GF-D8 (cell line): ENCODE measurements at places on chromosomes 3 and 15.
A peak's percentile ranks its signal among the peaks of the same experiment; 100 is the strongest.

GRCh38 chr3:133374708-133375402 lies 25.0 kb upstream of the BFSP2 start:
- no peak for DNase-seq

DNA sequence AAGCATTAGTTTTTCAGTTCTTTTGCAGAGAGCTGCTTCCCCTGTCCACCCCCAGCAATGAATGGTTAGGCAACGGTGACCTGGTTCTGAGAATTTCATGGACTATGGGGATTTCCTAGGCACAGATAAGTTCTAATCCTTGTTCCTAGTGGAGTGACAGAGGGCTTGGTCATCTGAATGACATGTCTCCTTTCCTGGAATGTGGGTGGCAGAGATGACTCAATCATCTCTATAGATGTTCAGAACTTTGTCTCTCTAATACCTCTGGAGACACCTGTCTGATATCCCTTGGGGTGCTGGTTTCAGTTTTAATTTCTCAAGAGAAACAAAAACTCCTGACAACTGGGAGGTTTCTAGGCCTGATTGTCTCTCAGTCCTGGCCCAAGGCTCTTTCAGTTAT lies 10.4 kb downstream of the PLA2G4E start:
- no peak for DNase-seq

GRCh38 chr15:70094690-70095311 lies 2.9 kb downstream of the TLE3 start:
- DNase-seq = no peak

GRCh38 chr3:100761211-100761942 lies 52.1 kb downstream of the TFG start:
- no peak for DNase-seq

GRCh38 chr3:184002469-184002868 lies 15.2 kb downstream of the ABCC5 start:
- no peak for DNase-seq

GRCh38 chr3:58751235-58751634 lies 84.7 kb upstream of the FAM3D start:
- DNase-seq = no peak

DNA sequence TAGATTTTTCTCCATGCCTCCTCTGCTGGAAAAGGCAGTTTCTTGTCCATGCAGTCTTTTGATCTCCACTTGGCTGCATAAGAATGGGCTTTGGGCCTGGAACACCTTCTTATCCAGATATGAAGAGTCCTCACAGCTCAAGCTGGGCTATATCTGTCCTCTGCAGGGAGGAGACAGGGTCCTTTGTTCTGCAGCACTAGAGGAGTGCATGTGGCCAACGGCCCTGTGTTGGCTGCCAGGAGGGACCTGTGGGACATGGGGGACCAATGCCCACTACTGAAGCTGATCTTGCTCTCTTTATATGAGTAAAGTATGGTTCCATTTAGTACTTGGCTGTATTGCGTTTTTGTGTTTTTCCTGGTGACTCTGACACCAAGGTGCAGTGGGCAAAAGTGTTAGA lies 157.3 kb upstream of the ABI3BP start:
- no peak for DNase-seq

- DNase-seq = no peak
These were observed 70.4 kb downstream of the NIPA2 start for GRCh38 chr15:22908830-22909229.

- DNase-seq = no peak
These were observed 11.4 kb downstream of the KLF15 start for GRCh38 chr3:126345641-126346460.

DNA sequence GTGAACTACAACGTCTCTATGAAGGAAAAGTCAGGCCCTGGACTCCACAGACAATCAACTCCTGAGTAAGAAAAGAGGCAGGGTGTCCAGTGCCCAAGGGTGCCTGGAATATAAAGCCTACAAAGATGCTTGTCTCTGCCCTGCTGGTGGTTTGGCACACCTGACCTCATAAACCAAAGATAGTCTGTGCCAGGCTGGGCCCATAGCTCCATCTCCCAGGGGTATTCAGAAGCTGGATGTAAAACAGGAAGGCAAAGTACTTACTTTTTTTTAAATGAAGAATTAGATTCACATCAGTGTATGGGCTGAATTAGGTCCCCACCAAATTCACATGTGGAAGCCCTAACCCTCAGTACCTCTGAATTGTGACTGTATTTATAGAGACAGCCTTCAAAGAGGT lies 66.6 kb upstream of the HERC1 start:
- DNase-seq = no peak

- DNase-seq = no peak
These were observed 13.8 kb downstream of the CRYGS start for GRCh38 chr3:186530415-186530814.

DNA sequence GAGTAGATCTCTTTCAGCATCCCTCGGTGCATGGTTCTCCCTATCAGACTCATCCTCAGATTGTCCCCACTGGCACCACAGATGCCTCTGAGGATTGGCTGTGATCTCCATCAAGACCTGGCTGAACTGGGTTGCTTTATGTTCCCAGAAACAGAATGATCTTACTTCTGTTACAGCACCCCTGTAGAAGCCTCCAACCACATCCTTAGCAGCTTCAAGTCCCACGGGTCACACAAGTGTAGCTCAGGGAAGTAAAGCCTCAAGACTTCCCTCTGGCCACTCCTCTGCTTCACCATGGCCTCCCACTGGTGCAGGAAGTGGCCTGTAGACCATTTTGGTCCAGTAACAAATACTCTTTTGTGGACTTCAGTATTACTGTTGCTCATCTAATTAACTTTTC lies 566.4 kb upstream of the SUCLG2 start:
- no peak for DNase-seq

GRCh38 chr15:31439328-31439727 lies 112.7 kb downstream of the KLF13 start:
- no peak for DNase-seq

DNA sequence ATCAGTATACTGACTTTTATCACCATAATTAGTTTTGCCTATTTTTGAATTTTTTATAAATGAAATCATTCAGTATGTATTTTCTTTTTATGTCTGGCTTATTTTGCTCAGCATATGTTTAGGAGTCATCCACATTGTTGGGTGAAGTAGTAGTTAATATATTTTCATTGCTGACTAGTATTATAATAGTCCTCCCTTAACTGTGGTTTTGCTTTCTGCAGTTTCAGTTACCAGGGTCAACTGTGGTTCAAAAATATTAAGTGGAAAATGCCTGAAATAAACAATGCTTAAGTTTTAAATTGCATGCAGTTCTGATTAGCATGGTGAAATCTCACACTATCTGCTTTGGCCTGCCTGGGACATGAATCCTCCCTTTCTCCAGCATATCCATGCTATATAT lies 39.5 kb upstream of the PRR23C start:
- DNase-seq = no peak

GRCh38 chr3:98565843-98566242 lies 27.6 kb downstream of the CPOX start:
- no peak for DNase-seq

- peak; percentile 13 for DNase-seq
These were observed 731 bp downstream of the ZNF710 start for GRCh38 chr15:90001683-90002427.

- DNase-seq = no peak
These were observed 745.2 kb downstream of the SI start for GRCh38 chr3:164332831-164333802.

DNA sequence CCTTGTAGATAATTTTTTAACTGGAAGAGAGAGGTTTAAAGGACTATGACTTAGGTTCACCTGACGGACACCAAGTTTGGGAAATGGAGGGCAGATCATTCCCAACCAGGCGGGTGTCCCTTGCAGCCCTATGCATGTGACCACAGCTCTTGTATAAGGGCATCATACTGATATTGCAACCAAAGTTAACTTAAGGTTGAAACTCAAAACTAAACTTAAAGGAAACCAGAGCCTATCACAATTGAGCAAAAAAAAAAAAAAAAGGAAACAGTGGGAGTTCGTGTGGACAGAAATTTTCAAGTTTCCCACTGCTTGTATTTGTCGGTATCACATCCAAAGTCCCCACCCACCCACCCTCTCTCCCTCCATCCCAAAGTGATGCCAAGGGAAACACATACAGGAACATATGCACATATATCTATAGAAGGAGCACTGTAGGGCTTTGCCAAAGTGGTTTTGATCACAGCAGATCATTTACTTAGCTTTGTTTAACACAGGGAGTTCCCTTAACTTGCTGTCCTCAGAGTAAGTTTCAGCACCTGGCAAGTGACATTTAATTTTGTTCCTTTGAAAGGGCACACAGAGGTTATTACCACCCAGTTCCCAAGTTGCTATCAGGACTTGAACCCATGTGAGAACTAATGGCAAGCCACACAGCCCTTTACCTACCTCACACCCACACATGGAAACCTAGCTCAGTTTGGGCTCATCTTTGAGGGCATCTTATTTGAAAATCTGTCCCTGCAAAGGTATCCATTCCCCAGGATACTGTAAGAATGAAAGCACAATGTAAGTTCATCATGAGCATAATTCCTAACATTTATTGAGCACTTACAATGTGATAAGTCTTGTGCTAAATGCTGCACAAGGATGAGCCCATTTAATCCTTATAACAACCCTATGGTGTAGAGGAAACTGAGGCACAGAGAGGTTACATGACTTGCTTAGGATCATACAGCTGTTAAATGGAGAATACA lies 204.5 kb upstream of the CMC1 start:
- no peak for DNase-seq

DNA sequence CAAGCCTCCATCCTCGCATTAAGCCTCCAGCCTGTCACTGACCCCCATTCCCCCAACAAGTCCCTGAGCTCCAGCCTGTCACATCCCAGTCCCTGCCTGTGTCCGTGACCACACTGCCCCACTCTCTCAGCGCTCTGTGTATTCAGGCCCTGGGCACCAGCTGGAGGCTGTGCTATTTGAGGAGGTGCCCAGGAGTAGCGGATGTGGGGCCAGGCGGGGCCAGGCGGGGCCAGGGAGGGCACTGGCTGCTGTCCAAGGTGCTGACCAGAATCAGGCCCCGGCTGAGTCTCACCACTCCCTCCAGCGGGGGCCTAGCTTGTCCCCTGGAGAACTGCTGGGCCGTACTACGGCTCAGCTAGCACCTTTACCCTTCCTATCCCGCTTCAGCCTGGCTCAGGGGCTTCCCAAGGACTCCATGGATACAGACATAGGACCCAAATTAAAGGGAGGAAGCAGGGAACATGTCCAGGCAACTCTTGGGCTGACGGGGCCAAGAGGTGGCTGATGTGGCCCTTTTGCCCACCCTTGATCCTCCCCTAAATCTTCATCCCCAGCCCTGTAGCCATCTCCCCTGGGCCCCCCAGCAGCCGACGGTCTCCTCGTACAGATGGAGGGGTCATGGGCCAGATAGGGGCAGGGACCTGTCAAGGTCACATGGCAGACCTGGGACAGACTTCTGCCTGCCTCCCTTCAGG lies 1.1 kb downstream of the HHATL start:
- no peak for DNase-seq
